ENCODE measurements at places on chromosomes 5 and 9.

DNA sequence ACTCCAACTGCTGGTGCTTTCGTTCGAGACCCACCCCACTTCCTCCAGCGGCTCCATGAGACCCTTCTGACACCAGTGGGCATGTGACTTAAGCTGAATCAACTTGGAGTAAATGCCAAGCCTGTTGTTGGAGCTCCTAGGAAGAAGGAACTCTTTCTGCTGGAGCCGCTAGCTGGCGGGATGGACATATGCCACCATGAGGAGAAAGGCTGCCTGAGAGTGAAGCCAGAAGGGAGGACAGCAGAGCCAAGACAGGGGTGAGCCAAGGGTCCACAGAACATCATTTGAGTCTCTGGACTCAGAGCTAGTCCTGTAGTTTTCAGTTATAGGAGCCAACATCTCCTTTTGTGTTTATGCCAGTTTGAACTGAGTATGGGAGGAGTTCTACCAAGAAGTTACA, 35.9 kb downstream of the ANXA6 start:
- no peak for DNase-seq

- no peak for DNase-seq
Measured at GRCh38 chr5:80763211-80763610, 108.4 kb upstream of the DHFR start.

GRCh38 chr5:155082401-155082800, 68.8 kb downstream of the KIF4B start:
- DNase-seq: no peak

DNA sequence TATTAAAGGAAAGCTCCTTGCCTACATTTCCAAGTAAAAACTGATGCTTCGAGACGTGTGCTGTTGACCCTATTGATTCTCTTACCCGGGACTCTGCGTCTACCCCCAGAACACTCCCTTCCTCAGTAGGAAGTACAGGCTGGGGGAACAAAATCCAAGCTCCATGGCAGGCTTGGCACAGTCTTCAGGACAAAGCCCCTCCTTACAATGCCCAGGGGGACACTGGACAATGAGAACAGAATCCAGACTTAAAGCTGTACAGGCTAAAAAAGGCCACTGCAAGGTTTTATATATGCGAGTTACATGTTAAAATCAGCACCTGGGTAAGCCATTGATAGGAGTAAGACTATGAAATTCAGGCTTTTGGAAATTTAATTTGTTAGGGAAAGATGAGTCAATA, 250.6 kb upstream of the DAPK1 start:
- no peak for DNase-seq

GRCh38 chr9:99606957-99607356, 214.7 kb upstream of the NR4A3 start:
- DNase-seq: no peak

DNA sequence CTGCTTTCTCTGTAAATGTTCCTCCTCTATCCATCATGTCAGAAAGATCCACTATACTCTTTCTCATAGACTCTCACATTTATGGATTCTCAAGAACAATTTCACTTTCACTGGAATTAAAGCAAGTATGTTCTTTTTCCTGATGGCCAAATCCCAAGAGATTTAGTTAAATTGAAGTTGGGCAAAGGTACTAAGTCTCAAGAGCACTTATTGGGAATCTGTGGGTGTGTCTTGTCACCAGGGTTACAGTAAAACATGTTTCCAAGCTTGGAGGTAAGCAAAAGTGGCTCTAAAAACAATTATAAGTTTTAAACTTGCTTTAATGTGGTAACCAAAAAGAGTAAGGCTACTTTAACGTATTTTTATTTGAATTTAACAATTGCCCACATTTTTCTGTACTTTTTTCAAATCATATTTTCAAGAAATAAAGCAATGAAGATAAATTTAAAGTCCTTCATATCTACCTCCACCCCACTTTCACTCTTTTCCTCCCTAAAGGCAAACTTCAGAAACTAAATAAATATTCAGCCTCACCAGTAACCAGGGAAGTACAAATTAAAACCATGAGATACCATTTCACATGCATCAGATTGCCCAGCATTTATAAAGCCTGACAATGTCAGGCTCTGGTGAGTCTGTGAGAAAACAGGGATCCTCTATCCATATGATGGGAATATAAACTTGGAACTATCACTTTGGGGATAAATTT, 387.4 kb downstream of the CETN3 start:
- no peak for DNase-seq

- DNase-seq: no peak
Measured at GRCh38 chr9:76257311-76257710, 136.9 kb downstream of the RFK start.

DNA sequence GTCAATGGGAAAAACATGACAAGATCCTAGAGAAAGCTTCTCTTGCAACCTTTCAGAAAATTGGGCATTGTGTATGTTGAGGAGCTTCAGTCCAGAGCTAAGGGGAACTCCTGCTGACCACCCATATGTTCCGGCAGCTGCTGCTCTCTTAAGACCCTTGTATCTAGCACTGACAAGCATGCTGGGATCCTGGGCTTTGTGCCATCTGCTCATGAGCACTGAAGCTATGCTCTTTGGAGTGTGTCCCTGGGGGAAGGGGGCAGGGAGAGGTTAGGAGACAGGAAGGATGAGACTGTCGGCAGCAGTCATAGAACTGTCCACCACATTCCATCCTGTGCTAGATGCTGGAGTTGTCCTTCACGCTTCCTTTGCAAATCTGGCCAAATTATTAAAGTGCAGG, 109.3 kb downstream of the JAKMIP2 start:
- DNase-seq: no peak

- DNase-seq: no peak
Measured at GRCh38 chr9:22529426-22530199, 83.0 kb downstream of the DMRTA1 start.

- DNase-seq: no peak
Measured at GRCh38 chr5:179617930-179618329, 5.5 kb downstream of the HNRNPH1 start.

GRCh38 chr9:33620738-33621439, 96.8 kb downstream of the ANKRD18B start:
- no peak for DNase-seq

DNA sequence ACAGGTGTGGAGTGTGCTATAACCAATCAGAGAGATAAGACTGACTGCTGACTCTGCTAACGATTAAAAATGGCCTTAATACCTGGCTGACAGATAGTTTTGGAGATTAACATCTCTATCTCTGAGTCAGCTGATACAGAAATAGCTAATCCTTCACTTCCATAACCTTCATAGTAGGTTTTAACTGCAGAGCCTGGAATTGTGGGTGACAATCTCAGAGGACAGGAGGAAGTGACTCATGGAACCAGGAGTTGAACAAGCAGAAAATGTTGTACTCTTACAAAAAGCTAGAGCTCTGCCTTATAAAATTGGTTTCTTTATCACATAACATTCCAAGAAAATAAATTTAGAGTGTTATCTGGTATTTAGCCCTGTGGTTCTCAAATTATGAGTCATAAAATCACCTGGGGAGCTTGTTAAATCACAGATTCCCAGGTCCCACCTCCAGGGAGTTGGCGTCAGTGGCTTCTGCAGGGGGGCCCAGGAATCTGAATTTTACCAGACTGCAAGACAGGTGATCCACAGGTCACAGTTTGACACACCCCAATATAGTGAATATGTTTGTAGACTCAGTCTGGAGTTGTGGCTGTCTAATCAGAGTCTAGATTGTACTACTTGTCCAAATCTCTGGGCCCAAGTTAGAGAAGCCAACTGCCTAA, 44.4 kb upstream of the AFAP1L1 start:
- no peak for DNase-seq

DNA sequence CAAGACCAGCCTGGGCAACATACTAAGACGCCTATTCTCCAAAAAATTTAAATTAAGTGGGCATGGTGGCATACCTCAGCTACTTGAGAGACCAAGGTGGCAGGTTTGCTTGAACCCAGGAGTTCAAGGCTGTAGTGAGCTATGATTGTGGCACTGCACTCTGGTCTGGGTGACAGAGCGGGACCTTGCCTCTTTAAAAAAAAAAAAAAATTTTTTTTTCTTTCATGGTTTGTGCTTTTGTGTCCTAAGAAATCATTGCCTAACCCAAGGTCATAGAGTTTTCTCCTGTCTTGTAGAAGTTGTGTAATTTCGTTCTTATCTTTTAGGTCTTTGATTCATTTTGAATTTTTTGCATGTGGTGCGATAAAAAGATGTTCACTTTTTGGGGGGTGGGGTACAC, 12.3 kb downstream of the GPBP1 start:
- DNase-seq: no peak

- no peak for DNase-seq
Measured at GRCh38 chr5:129133553-129133952, 39.0 kb downstream of the ISOC1 start.

DNA sequence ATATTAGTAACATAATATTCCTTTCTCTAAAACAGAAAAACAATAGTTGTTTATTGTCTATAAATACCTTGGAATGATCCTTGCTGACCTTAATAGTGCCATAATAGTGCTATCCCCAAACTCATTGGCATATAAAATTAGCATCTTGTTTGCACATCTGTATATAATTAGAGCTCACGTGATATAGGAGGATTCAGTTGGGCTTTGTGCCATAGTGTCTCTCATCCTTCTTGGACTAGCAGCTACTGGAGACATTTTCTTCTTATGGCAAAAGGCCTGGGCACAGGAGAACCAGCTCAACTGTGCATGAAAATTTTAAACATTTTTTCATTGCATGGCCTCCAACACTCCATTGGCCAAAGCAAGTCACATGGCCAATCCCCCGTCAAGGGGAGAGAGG, 342.5 kb downstream of the SPATA31D1 start:
- no peak for DNase-seq

GRCh38 chr5:80915716-80916115, 44.4 kb upstream of the RASGRF2 start:
- no peak for DNase-seq

DNA sequence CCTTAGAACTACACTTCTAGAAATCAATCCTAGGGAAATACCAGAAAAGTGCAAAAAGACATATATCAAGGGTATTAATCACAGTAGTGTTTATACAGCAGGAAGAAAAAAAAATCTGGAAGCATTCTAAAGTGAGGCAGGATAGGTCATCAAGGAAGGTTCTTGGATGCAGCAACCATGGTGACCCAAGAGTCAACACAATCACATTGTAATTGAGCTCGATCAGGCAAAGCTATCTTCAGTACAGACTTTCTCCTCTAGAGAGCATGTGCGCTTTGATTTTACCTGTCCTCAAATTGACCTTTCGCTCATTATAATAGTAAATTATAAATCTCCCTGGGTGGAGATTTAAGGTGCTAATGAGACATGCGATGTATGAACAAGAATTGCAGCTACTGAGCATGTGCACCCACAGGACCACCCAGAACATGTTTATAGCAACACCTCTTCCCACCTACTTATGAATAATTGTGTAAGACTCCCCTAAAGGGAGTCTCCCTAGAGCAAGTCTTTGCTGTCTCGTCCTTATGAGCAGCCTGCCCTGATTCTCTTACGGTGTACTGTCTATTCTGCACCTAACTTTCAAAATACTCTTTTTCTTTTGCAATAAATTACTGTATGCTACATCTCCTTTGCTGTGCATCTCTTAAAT, 297.7 kb downstream of the ATPSCKMT start:
- DNase-seq: no peak

- no peak for DNase-seq
Measured at GRCh38 chr9:116049456-116049855, 104.1 kb upstream of the PAPPA start.

GRCh38 chr5:164597293-164597900, 1092.0 kb downstream of the MAT2B start:
- DNase-seq: no peak

GRCh38 chr5:17204133-17204489, 13.3 kb upstream of the BASP1 start:
- DNase-seq: no peak

- DNase-seq: no peak
Measured at GRCh38 chr5:147203213-147203612, 31.6 kb upstream of the STK32A start.

- DNase-seq: no peak
Measured at GRCh38 chr5:131481569-131481968, 153.5 kb downstream of the RAPGEF6 start.

DNA sequence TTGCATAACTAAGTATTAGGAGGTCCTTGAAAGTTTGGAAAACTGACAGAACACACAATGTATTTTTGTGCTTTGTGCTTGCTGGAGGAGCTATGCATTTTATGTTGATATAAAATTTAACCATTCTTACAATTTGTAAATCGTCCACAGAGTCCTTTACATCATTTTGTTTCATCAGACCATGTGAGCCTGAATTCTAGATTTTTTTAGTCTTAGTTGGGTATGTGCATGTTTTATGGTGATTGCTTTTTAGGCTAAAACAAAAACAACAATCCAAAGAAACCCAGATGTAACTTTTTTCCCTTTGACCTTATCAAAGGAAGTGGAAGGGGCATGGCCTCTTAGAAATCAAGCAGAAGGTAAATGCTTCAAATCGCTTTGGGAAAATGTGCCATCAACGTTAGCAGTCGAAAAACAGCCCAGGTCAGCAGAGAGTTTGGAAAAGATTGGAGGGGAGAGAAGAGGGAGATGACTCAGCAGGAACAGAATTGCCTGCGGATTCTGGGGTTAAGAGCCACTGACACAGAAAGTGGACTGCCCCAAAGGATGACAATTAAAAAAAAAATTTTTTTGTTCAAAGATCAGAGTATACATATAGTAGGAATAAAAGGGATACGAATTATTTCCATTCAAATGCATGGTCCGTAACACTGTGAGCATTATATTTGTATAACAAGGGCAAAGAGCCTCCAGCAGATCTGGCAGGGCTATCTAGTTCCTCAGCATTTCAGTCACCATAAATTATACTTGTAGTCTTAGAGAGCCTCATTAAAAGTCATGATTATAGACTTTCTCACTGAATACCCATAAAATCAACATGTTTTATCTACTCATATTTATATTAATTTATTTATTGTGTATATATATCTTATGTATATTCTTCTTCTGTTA, 253.5 kb upstream of the HAPLN1 start:
- DNase-seq: no peak

GRCh38 chr5:77325921-77326541, 115.6 kb downstream of the PDE8B start:
- DNase-seq: no peak

DNA sequence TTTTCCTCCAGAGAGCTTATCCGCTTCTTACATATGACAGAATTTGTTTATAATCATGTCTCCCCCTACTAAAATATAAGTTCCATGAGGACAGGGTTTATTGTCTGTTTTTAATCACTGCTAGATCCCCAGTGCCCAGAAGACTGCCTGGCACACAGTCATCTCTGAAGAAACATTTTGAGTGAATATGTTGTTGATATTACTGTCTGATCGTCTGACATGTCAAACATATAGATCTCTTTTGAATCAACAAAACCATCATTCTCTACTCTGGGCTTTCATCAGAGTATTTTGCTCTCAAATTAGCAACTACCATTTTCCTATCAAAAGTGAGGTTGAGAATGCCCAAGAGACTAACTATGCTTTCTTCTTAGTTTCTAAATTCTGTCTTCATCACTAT, 67.3 kb upstream of the SHISAL2B start:
- DNase-seq: no peak

Data from stimulated activated CD8-positive, alpha-beta memory T cell treated with anti-CD3 and anti-CD28 coated beads, Interleukin-4, amount 100 ng/mL, for 4 hours (primary cell).